ENCODE measurements at places on chromosomes 7 and 10.

DNA sequence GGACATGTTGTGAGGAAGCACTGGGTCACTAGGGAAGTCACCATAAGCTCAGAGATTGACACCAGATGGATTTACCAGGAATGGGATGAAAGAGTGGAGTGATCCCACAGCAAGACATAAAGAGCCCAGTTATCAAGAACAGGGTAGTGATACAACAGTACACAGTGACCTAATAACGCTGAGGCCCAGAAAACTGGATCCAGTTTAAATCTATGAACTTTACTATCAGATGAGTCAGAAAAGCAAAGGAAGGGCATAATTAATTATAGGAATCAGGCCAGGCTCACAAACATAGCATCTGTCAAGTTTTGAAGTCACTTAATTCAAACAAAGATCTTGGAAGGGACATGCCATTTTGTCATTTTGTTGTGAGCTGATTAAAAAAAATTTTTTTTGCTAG, 73.5 kb downstream of the LRRN3 start:
- no peak for DNase-seq

DNA sequence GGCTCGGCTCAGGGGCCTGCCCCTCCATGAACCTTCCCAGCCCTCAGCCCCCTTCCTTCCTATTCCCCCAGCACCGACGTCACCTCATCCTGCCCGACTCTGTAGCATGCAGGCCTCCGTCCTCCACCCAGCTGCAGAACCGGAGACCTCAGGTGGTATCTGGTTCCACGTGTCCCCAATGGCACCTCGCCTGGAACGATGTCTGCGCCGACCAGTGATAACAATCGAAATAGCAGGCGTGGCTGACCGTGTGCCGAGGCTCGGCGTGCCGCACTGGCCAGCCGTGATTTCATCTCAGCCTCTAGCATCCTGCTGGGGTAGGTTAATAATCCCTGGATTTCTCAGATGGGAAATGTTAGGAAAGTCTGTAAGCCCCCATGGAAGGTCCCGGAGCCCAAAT, 171.7 kb downstream of the CUX1 start:
- no peak for DNase-seq

DNA sequence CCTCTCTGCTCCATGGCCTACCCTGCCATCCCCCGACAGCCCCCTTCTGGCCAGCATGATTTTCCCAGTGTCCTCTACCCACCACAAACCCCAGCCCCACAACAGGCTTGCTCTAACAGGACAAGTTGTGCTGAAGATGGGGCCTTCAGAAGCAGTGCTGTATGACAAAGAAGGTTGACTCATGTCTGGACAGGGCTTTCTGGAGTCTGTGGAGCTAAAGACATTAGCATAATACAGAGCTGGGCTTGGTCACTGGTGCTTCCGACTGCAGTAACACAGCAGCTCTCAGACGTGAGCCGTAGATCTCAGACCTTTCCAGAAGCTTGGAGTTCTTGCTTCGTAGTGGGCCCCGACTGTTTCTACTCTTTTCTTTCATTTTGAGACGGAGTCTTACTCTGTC, 100.5 kb downstream of the GTF2IRD1 start:
- DNase-seq, result no peak

- DNase-seq, result no peak
These were observed 105.8 kb downstream of the MALRD1 start for GRCh38 chr10:19154375-19154774.

DNA sequence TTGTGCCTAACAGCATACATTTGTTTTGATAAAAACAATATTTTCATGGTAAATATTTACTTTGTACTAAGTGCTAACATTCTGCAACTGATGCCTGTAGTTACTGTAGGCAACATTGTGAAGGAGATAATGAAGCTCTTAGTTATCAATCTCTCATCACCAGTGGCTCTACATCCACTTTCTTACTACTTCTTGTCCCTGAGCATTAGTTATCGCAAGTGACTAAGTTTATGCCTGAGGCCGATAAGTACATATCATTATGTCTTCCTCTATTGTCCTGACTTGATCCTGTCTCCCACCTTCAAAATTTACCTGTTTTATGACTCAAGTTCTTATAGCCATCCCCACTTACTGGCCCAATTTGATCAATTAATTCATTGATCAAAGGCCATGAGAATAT, 63.6 kb downstream of the MACC1 start:
- DNase-seq, result no peak

GRCh38 chr10:4596951-4597350, 229.1 kb upstream of the AKR1E2 start:
- no peak for DNase-seq

GRCh38 chr10:30759423-30759822, 129.9 kb upstream of the LYZL2 start:
- DNase-seq, result no peak

GRCh38 chr10:44356139-44357022, 28.5 kb downstream of the CXCL12 start:
- no peak for DNase-seq

GRCh38 chr10:88417387-88418030, 165.6 kb downstream of the RNLS start:
- DNase-seq, result no peak
